ENCODE measurements at places on chromosomes 11 and 22. TPM values are rescaled to one million over a fixed set of nuclear protein-coding genes. Genes with fewer than 3 reads are reported as not detected.

GRCh38 chr22:39646398-39647063, 76.0 kb downstream of the CACNA1I start:
- H3K4me3 ChIP-seq, result no peak overlapping the region
- H3K27me3 ChIP-seq, result no peaks in the 10 kb centered on the region
- no peak overlapping the region for H3K27ac ChIP-seq
- no peaks in the 10 kb centered on the region for H3K4me1 ChIP-seq

- H3K27ac ChIP-seq, result peak overlapping the region; percentile 88
- H3K27me3 ChIP-seq, result no peaks in the 10 kb centered on the region
- peak overlapping the region; percentile 96 for H3K4me3 ChIP-seq
- H3K4me1 ChIP-seq, result no peaks in the 10 kb centered on the region
- DNase-seq, result no peak
Measured at GRCh38 chr22:50245214-50246072, 620 bp upstream of the TUBGCP6 start.

DNA sequence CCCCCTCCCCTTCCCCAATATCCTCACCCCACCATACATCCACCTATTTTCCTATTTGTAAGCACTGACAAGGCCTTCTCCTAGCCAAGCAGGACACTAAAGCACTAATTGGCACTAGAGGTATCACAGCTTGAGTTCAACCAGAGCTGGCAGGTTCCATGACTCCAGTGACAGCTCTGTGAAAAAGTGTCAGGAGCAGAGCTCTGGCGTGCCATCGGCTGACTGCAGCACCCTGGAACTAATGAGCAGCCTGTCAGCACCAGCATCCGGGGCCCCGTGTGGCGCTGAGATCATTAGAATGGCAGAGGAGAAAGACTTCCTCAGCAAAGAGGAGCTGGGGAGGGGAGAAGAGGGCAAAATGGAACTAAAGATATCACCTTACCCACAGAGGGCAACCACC, 847.4 kb downstream of the NTM start:
- H3K4me3 ChIP-seq, result no peak overlapping the region
- H3K36me3 ChIP-seq, result no peaks in the 10 kb centered on the region
- H3K4me1 ChIP-seq, result no peaks in the 10 kb centered on the region
- DNase-seq, result no peak
- no peaks in the 10 kb centered on the region for H3K27me3 ChIP-seq
- H3K27ac ChIP-seq, result peak overlapping the region; percentile 40

DNA sequence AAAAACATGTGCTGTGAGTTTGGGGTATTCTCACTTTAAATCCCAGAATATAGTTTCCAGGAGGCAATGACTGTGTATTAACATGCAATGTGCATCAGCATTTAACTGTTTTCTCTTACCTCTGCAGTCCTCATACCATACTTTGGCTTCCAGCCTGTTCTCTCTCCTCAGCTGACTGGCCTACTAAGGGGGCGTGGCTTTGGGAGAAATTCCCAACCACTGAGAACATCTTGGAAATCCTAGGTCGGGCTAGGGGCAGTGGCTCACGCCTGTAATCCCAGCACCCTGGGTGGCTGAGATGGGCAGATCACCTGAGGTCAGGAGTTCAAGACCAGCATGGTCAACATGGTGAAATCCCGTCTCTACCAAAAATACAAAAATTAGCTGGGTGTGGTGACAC, 13.5 kb upstream of the ZC3H12C start:
- H3K27ac ChIP-seq, result no peak overlapping the region
- no peaks in the 10 kb centered on the region for H3K27me3 ChIP-seq
- no peak overlapping the region for H3K4me3 ChIP-seq
- H3K4me1 ChIP-seq, result no peaks in the 10 kb centered on the region
- no peak for DNase-seq

GRCh38 chr11:11787305-11788062, 54.3 kb upstream of the USP47 start:
- no peaks in the 10 kb centered on the region for H3K4me1 ChIP-seq
- no peak overlapping the region for H3K4me3 ChIP-seq
- DNase-seq, result peak; percentile 77
- no peak overlapping the region for H3K27ac ChIP-seq

DNA sequence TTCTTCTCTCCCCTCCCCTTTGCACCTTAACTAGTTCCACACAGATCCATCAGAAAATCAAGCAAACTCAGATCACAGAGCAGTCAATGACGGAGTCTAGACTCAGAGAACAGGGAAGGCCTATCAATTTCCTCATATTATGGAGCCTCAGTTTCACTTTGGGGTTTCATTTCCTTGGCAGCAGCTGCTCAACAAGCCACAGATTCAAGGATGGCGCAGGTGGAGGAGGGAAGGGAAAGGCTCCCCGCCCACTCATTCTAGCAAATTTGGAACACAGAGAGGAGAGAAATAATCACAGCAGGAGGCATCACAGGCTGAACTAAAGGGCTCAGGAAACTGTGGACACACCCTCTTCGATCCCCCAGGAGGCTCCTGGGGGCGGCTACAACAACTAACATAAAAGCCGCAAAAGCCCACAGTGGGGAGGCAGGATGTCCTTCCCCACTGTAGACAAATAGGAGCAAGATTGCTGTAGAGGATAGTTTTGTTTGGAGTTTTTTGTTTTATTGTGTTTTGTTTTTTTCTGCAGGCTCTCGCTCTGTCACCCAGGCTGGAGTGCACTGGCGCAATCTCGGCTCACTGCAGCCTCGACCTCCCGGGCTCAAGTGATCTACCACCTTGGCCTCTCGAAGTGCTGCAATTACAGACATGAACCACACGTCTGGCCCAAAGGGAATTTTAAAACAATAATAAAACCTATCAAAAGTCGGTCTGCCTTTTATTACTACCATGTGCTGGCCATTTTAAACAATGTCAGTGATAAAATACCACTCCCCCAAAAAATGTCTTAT, 3.4 kb downstream of the PLAAT3 start:
- H3K4me3 ChIP-seq, result no peak overlapping the region
- H3K27ac ChIP-seq, result peak overlapping the region; percentile 95
- peaks cover 43% of the 10 kb centered on the region for H3K4me1 ChIP-seq
- DNase-seq, result no peak
- H3K36me3 ChIP-seq, result no peaks in the 10 kb centered on the region

GRCh38 chr11:46463701-46464421, 72.3 kb upstream of the CHRM4 start:
- H3K27ac ChIP-seq, result no peak overlapping the region
- no peaks in the 10 kb centered on the region for H3K4me1 ChIP-seq
- H3K27me3 ChIP-seq, result no peaks in the 10 kb centered on the region
- H3K36me3 ChIP-seq, result no peaks in the 10 kb centered on the region

The ROBO4 gene
- 16.2 TPM for total RNA-seq

DNA sequence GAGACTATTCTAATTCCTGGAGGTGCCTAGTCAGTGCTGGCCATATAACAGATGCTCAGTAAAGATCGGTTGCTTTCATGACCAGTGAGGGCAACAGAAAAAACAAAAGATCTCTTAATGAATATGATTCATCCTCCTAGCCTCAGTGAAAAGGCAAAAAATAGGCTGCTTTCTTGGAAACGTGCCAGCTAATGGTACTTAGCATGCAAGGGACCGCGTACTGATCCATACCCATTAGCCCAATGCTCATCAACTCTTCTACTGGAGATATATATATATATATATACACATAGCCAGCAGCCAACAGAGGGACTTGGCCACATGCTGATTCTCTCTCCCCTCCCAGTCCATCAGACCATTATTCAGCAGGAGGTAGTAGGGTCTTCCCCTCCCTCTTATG, 320.4 kb downstream of the KIRREL3 start:
- no peak for DNase-seq
- no peaks in the 10 kb centered on the region for H3K36me3 ChIP-seq
- H3K27me3 ChIP-seq, result no peaks in the 10 kb centered on the region
- H3K27ac ChIP-seq, result no peak overlapping the region
- no peaks in the 10 kb centered on the region for H3K4me1 ChIP-seq

DNA sequence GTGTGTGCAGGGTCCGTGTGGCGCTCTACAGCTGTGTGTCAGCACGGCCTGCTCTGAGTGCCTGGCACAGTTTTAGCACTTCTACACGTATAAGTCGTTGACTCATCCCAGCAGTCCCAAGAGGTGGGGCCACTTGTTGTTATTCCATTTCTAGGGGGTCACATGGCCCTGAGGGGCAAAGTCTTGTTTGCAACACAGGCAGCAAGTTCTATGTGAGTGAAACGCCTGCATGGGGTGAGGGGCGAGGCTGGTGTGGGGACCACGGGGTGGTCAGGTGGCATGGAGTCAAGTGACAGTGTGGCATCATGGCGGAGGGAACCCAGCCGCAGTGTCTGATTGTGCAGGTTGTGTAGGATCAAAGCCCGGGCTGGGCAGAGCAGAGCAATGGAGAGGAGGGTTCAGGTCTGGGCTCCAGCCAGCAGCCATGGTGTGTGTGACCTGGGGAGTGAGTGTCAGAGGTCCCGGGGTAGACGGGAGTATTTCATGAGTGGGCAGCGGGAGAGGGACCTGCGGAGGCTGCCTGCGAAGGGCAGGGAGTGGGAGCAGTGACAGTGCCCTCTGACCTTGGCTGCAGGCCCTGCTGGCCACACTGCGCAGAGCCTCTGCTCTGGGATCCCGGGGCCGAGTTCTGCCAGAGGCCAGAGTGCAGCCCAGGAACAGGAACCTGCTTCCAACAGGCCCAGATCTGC, 27.9 kb downstream of the SHANK3 start:
- H3K36me3 ChIP-seq, result no peaks in the 10 kb centered on the region
- DNase-seq, result no peak
- H3K4me3 ChIP-seq, result no peak overlapping the region
- H3K4me1 ChIP-seq, result no peaks in the 10 kb centered on the region

The SESN3 gene
- 13.3 TPM for total RNA-seq

DNA sequence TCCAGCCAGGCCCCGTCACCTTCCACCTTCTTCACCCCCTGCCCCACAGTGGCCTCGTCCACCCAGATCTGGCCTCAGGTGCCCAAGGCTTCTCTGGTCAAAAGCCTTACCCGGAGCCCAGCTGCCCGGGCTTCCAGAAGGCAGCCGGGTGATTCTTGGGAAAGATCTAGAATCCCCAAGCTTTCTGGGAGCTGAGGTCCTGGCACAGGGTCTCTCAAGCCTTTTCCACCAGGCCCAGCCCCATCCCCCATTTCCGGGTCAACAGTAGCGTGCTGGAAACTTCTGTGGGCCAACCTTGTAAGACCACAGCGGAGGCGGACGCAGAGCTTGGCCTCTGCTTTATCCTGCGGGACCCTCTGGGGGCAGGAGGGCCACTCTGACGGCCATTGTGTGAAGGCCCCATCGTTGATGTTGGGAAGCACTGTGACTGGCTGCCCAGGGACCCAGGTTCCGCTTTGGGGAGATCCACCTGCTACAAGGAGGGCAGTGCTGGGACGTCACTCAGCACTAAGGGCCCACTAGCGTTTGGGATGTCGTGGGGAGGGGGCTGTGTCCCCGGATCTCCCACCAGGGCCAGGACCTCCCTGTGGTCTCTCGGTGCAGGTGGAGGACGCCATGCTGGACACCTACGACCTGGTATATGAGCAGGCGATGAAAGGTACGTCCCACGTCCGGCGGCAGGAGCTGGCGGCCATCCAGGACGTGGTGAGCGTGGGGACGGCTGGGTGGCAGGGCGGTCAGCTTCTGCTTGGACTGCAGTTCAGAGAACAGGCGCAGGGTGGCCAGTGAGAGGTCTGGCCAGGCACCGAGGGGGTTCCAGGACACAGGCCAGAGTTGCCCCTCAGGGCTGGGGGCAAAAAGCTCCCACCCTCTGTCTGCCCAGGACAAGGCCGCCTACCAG, 11.5 kb downstream of the TSPAN32 start:
- H3K4me3 ChIP-seq, result no peak overlapping the region
- H3K27ac ChIP-seq, result peak overlapping the region; percentile 85
- no peak for DNase-seq
- H3K27me3 ChIP-seq, result no peaks in the 10 kb centered on the region
- H3K4me1 ChIP-seq, result no peaks in the 10 kb centered on the region

The OR10A2 gene
- total RNA-seq, result not detected

The NFAM1 gene
- 3.5 TPM for total RNA-seq

The TBX1 gene
- not detected for total RNA-seq

- no peak for DNase-seq
- H3K27ac ChIP-seq, result no peak overlapping the region
- no peak overlapping the region for H3K4me3 ChIP-seq
- H3K27me3 ChIP-seq, result no peaks in the 10 kb centered on the region
- peaks cover 4% of the 10 kb centered on the region for H3K4me1 ChIP-seq
Measured at GRCh38 chr11:112368381-112368780, 107.7 kb upstream of the PLET1 start.

The MIF gene
- 176 TPM for total RNA-seq

- peak overlapping the region; percentile 12 for H3K4me3 ChIP-seq
- no peaks in the 10 kb centered on the region for H3K4me1 ChIP-seq
- DNase-seq, result peak; percentile 80
- no peaks in the 10 kb centered on the region for H3K27me3 ChIP-seq
- no peaks in the 10 kb centered on the region for H3K36me3 ChIP-seq
- H3K27ac ChIP-seq, result peak overlapping the region; percentile 91
Measured at GRCh38 chr11:2778630-2779498, 79.1 kb upstream of the KCNQ1OT1 start.

- no peaks in the 10 kb centered on the region for H3K4me1 ChIP-seq
- no peak for DNase-seq
- no peak overlapping the region for H3K4me3 ChIP-seq
- H3K27me3 ChIP-seq, result no peaks in the 10 kb centered on the region
Measured at GRCh38 chr11:111335549-111335948, 37.2 kb downstream of the POU2AF3 start.

DNA sequence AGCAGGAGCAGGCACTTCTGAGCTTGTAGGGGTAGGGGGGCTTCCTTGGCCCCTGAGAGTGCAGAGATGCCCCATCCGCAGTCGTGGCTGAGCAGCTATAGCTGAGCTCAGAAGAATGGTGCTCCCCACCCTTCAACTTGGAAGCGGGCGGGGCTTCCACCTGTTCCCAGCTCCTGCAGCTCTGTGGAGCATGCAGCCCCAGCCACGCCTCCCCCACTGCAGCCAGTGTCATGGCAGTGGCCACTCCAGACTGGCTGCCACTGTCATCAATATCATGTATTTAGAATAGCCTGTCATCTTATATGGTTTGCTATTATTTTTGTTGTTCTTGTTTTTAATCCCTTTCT, 213.1 kb downstream of the LRRC4C start:
- H3K27ac ChIP-seq, result no peak overlapping the region
- H3K27me3 ChIP-seq, result no peaks in the 10 kb centered on the region
- H3K36me3 ChIP-seq, result no peaks in the 10 kb centered on the region
- no peak for DNase-seq
- no peaks in the 10 kb centered on the region for H3K4me1 ChIP-seq

The MRGPRX3 gene
- total RNA-seq, result not detected

DNA sequence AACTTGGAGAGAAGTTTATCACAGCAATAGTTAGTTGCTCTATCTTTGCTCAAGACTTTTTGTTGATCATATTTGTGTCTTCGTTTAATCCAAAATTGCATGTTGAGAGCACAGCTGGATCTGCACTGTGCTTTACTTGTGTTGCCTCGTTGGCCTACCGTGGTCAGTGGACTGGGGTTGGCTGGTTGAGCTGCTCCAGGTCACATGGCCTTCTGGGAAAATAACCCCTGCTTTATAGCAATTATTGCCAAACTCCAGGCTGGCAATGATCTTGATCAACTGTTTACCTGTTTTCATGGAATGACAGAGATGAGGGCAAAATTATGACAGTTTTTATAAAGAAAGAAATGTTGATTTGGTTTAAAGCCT, 5.7 kb upstream of the PLET1 start:
- no peak overlapping the region for H3K4me3 ChIP-seq
- H3K36me3 ChIP-seq, result no peaks in the 10 kb centered on the region
- H3K27ac ChIP-seq, result no peak overlapping the region
- no peaks in the 10 kb centered on the region for H3K27me3 ChIP-seq

Measured in right atrium auricular region (tissue), 2 donors.